ENCODE measurements at places on chromosomes 2 and 18. TPM values are rescaled to one million over a fixed set of nuclear protein-coding genes. Genes with fewer than 3 reads are reported as not detected.

SERPINB4 gene
- not detected for total RNA-seq

EML6 gene
- total RNA-seq = 24.0 TPM

LRP2 gene
- 11.5 TPM for total RNA-seq

GKN2 gene
- not detected for total RNA-seq

CRYGD gene
- total RNA-seq = 3.7 TPM

ADAM23 gene
- 44.1 TPM for total RNA-seq

ZSWIM2 gene
- total RNA-seq = 0.23 TPM

KCNG2 gene
- 0.69 TPM for total RNA-seq

ATP6V1C2 gene
- total RNA-seq = 0.23 TPM

LINC00305 gene
- not detected for total RNA-seq

BCS1L gene
- 26.5 TPM for total RNA-seq

HTR2B gene
- total RNA-seq = 0.23 TPM

LIPG gene
- total RNA-seq = 6.9 TPM

LYG1 gene
- total RNA-seq = 0.46 TPM

KCNS3 gene
- 2.8 TPM for total RNA-seq

TBR1 gene
- total RNA-seq = 3.9 TPM

BUB1 gene
- 12.9 TPM for total RNA-seq
